ENCODE measurements at places on chromosomes 2 and 18.
A peak's percentile ranks its signal among the peaks of the same experiment; 100 is the strongest.

GRCh38 chr2:191167766-191168165, 17.0 kb upstream of the STAT4 start:
- no peak for DNase-seq

GRCh38 chr18:32435631-32436500, 34.8 kb downstream of the GAREM1 start:
- no peak for DNase-seq

DNA sequence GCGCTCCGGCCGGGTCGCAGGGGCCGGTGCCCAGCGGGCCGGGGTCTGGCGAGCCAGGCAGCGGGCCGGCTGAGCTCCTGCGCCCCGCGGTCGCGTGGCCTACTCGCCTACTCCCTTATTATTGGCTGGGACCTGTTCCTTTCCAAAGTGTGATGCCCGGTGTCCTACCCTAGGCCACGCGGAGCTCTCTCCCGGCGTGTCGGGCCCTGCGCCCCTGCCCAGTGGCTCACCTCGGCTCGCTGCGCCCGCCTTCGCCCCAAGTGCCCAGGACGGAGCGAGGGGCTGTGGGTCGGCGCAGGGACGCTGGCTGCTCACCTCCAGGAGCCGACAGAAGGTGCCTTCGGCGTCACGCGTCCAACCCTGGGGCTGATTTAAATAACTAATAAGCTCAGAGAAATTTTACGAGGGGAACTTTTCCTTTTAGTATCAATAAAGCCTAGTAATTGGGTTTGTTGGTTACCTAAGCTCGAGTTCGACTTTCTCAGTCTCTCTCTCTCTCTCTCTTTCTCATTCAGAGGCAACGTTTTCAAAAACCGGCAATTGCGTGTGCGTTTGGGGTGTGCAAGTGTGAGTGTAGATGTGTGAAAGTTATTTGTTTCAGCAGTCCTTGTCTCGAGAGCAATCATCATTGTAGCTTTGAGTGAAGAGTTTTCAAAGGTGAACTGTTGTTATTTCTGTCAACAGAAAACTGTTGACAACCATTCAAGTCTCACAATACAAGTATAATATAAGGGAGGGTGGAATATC, 7.0 kb upstream of the SATB2 start:
- DNase-seq, result no peak

DNA sequence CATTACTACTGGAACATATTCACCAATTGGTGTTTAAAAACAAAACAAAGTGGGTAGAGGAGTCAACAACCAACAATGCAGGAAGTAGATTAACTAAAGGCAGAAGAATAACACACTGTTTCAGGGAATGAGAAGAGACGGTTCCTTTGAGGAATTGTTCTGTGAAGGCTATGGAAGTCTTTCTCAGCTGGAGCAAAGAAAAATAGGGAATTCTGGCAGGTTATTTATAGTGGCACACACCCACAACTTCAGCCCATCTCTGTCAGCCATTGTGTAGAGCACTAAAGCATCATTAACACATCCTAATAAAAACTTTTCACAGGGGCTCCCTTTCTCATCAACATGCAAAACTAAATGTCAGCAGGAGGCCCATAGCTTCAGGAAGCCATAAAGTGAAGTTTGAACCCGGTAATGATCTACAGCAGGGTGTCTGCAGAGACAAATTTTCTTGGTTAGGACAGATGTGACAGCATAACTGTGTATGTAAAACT, 113.6 kb downstream of the CDH2 start:
- DNase-seq, result no peak

DNA sequence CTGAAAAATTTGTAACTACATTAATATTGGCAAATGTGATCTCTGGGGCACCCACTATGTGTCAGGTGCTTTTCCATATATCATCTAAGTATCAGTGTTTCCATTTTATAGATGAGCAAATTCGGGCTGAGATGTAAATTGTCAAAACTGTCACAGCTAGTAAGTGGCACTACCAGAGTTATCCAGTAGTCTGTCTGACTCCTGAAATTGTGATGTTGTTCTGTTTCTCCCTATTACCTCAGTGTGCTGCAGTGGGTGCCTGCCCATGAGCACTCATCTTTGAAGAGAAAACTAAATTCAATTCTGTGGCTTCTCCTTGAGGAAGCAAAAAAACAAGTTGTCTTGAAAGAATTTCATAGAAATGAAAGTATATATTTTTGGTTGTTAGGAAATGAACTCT, 467.4 kb upstream of the FANCL start:
- no peak for DNase-seq

DNA sequence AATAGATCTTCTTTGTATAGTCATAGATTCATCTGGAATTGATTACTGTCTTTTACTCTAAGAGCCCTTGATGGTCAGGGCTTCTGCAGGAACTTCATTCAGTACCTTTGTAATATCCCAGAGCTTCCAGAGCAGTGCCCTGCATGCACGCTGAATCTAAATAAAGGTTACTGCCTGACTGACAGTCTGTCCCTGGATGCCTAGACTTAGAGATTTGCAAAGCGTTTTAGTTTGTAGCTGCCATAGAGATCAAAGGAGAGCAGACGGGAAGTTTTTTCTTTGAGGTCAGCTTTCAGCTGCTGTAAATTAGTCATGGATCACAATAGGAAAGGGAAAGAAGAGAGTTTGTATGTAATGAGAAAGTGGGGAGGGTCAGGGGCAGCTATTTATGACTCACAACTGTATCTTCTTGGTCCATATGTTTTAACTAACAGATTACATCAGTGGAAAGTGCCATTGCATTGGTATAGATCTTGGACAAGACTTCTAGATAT, 45.2 kb upstream of the NYAP2 start:
- no peak for DNase-seq

DNA sequence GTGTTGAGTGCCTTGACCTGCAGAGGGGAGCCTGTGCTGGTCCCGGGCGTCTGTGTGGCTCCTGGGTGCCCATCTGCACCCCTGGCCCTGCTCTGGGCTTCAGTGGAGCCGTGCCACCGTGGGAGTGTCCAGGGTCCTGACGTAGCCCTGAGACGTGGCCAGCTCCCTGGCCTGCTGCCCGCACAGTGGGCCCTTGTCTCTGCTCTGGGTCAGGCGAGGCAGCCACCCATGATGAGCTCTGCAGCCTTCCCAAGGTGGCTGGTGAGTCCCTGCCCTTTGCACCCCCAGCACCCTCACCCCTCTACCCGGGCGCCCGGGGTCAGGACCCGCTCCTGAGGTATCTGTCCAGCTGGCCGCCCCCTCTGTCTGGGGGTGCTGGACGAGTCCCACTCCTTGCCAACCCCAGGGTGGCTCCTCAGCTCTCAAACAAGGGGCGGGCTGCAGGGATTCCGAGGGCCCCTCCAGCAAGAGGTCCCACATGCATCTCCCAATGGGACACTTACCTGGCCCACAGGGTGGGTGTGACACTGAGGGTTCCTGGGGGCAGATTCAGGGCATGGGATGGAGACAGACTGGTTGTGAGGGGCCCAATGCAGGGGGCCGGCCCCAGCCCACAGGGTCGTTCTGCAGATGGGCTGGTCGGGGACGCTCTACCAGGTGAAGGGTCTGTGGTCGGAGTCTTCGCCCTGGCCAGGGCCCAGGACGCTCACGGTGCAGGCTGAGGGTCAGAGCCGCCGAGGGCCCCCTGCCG, 2.4 kb downstream of the NEU4 start:
- DNase-seq, result no peak

DNA sequence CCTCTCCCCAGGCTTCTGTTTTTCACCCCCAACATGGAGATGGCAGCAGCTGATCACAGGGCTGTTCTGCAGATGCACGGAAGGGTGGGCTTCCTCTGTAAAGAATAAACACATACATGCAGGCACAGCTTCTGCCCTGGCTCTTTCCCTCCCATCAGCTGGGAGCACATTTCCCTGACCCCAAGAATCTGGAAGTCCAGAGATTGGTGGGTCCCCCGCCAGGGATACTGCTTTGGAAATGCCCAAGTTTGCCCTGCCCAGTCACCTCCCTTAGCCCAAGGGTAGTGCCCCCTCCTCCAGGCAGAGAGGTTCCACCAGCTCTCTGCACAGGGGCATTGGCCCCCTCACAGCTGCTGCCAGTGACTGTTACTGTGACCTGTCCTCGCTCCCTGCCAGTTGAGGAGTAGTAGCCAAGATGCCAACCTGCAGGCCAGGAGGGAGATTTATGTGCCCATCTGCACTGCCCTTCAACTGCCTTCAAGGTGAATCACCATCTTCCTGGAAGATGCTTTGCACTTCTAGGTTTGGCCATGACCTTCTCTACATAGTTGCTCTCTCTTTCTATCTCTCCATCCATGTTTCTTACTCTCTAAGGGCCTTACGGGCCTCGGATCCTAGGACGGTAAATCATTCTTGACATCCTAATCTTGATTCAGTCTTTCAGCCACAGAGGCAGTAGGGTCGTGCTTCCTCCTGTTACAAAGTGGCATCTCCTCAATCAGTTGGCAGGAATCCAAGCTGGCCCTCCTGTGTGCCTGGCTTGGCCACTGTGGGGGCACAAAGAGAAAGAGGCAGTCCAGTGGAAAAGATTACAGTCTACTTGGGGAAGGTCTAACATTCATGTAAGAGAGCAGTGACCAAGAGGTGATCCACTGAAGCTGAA, 121.8 kb downstream of the CTIF start:
- DNase-seq, result peak; percentile 28

GRCh38 chr2:191856111-191856876, 9.4 kb upstream of the CAVIN2 start:
- no peak for DNase-seq

GRCh38 chr2:46066116-46066515, 231.1 kb upstream of the EPAS1 start:
- DNase-seq, result no peak

- DNase-seq, result peak; percentile 90
Measured at GRCh38 chr2:100381240-100381639, 36.2 kb downstream of the CHST10 start.

Data from hematopoietic multipotent progenitor cell treated with erythropoietin and hydrocortisone succinate and interleukin-3 and kit ligand, for 6 days (in vitro differentiated cells).